Karpas-422 (cell line): ENCODE measurements at places on chromosomes 4 and X. TPM values are rescaled to one million over a fixed set of nuclear protein-coding genes. Genes with fewer than 3 reads are reported as not detected.

TIMM17B gene
- 84.5 and 108 TPM in 2 replicates for total RNA-seq

PNMA5 gene
- not detected in 2 replicates for total RNA-seq

STPG2 gene
- 0.56 TPM in 1 of 2 replicates, not detected in the other for total RNA-seq

ARHGAP24 gene
- total RNA-seq: 40.0 and 65.1 TPM in 2 replicates

ITM2A gene
- total RNA-seq: not detected in 2 replicates

GRCh38 chr4:118776157-118776954 is 59.6 kb downstream of the SEC24D start:
- DNase-seq: no peak

DNA sequence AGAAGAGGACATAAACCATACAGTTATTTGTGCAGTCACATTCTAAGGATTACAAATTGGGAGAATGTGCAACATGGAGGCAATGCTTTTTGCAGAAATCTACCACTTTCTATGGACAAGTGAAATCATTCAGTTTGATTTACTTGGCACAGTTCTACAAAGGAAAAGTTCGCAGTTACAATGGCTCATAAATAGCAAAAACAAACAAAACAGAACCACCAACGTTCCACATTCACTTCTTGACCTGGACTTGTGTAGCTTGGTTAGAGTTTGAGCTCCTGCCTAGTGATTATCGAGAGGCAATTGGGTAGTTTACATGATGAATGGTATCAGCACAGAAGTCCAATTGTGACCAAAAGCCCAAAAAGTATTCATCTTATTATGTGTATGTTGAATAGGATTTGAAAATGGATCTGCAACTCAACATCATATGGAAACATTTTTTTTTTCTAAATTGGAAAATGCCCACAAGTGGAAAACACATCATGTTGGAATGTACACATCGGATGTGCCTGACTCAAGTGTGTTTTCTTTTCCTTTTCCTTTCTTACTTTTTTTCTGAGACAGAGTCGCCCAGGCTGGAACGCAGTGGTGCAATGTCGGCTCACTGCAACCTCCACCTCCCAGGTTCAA is 123.8 kb downstream of the LUZP4 start:
- DNase-seq: no peak

DNA sequence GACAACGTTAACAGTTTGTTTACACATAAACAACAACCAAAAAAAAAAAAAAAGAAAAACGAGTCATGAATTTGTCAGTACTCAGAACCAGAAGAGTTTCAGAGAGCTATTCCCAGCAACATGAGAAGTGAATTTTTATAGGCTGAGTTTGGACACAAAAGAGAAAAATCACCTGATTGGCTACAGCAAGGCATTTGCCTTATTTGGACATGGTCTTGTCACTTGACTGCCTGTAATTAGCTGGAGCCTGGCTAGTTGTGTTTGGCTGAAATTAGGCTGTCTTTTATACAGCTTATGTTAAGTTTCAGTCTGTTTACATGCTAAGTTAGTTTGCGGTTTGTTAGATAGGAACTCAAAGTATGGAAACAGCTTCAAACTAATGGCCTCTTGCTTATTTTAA is 880 bp upstream of the TEX13A start:
- DNase-seq: no peak

DNA sequence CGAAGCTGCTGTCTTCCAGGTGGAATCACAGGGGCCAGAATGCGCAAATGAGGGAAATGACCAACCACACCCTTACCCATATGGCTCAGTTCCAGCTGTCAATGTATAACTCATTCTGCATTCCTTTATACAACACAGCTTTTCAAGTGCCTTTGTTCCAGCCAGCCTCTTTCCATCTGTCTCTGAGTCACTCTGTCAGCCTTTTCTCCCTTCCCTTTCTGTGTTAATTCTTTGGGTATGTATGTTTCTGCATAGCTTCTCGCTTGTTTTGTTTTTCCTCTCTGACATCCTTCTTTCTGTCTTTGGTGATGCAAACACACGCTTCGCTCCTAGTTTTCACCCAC is 54.5 kb downstream of the RS1 start:
- DNase-seq: no peak

DNA sequence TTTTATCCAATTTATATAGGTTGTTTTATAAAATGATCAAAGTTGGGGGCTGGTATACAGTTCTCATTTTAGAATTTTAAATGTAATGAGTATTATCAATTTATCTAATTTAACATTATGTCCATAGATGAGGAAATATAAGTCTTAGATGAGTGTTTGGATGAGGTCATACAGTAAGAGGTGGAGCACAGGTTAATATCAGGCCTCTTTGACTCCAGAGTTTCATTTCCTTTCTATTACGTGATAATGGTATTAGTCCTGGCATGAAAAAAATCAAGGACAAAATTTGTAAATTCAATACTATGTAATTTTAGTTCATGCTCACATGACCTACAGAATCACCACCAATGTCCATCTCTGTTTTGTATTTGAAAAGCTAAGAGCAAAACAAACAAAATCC is 269.8 kb downstream of the FSTL5 start:
- no peak for DNase-seq

- DNase-seq: no peak
Observed at GRCh38 chr4:33296876-33297455, 2576.8 kb downstream of the PCDH7 start.

- DNase-seq: no peak
Observed at GRCh38 chr4:79599691-79600090, 191.7 kb upstream of the GK2 start.
